ENCODE measurements at places on chromosomes 13 and 19.

- no peak for DNase-seq
Observed at GRCh38 chr19:46609511-46610412, 8.6 kb downstream of the CALM3 start.

- no peak for DNase-seq
Observed at GRCh38 chr19:40225440-40226305, 816 bp downstream of the CCNP start.

GRCh38 chr19:6616011-6616410 lies 25.1 kb upstream of the CD70 start:
- peak; percentile 79 for DNase-seq

GRCh38 chr19:51101171-51101865 lies 6.9 kb downstream of the CTU1 start:
- no peak for DNase-seq

- no peak for DNase-seq
Observed at GRCh38 chr19:51994048-51994644, 7.5 kb upstream of the ZNF350 start.

DNA sequence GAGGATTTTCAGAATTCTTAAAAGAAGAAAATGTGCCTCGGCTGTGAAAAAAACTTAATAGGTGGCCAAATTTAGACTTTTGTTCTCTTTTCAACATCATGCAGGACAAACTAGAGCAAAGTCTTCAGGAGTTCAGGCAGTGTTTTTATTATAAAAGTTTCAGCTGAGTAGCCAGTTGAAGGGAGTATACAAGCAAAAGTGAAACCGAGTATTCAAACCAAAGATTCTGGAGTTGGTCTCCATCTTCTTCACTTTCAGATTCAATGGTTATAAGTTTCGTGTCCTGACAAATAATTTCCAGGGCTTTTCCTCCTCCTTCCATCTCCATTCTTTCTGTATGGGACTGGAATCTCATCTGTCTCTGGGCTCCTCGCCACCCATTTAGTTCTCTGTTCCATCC lies 379.7 kb downstream of the GPC5 start:
- no peak for DNase-seq

DNA sequence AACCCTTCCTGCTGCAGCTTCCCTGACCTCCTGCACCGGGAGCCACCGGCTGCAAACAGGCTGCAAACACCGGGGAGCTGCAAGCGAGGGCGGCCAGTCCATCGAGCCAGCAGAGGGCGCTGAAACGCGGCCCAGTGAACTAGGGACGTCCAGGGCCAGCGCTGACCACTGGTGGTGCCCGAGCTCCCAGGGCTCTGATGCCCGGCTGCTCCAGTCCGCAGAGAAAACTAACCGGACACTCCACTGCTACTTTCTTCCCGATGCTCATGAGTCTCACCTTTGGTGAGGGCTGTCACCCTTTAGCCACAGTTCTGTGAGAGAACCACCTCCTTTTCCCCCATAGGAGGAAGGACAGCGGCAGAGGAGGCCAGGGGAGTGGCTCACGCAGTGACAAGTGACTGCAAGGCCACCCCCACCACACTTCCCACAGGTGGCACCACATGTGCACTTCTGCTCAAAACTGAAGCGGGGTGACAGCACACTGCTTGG lies 82.8 kb upstream of the MTIF3 start:
- peak; percentile 70 for DNase-seq

DNA sequence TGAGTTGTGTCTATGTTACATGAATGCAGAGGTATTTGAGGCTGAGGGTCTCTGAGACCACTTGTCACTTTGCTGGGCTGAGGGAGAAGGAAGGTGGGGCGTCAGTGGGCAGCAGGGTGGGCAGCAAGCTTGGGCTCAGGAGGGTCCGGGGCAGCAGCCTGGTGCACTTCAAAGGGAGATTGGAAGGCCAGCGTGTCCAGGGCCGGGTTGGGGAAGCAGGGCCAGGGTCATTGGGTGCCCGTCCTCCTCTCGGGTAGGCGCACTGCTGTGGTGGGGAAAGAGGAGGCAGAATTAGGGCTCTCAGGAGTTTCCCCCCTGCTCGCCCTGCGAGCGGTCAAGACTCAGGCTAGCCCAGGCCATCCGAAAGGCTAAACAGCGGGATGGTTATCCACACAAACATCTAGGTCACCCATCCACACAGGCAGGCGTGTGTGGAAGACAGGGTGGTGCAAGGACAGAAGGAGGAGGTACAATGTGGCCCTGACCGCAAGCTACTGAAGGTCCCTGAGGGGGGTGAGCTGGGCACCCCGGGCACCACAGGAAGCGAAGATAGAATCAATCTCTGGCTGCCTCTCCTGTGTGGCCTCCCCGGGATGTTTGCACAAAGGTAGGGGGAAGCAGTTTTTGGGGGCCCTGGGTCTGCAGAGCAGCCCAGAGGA lies 37.7 kb downstream of the MYO9B start:
- DNase-seq = no peak

- DNase-seq = no peak
Observed at GRCh38 chr19:17263712-17264640, 569 bp downstream of the USHBP1 start.

GRCh38 chr13:20995245-20995838 lies 66.0 kb downstream of the LATS2 start:
- no peak for DNase-seq

Data from HT1080 (cell line).